Daoy (cell line): ENCODE measurements at places on chromosomes 13 and 19. TPM values are rescaled to one million over a fixed set of nuclear protein-coding genes. Genes with fewer than 3 reads are reported as not detected.

DNA sequence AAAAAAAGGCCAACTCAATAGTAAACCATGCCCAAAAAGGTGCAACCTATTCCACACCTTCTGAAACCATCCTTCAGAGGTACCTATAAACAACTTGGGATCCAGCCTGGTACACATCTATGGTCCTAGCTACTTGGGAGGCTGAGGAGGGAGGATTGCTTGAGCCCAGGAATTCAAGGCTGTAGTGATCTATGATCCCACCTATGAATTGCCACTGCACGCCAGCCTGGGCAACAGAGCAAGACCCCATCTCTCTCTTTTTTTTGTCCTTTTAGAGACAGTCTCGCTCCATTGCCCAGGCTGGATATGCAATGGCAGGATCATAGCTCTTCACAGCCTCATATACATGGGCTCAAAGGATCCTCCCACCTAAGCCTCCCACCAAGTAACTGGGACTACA, 26.0 kb downstream of the ZSWIM4 start:
- no peak for DNase-seq

- DNase-seq: no peak
These were observed 124.1 kb downstream of the CRYL1 start for GRCh38 chr13:20401531-20401930.

DNA sequence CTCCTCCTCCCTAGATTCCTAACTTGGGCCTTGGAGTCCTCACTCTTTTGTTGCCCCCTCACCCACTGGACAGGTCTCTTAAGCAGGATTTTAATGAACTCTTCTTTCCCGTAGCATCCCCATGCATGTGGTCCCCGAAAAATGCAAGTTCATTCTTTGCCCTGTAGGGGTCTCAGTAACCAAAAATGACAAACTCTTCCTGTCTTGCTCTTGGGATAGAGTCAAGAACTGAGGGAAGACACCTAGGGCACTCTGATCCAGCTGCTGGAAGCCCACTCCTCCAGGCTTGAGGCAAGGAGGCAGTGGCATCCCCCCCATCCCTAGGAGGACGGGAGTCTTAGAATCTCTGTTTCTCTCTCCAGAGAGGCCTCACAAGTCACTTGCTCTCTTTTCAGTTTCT, 987.0 kb downstream of the DIAPH3 start:
- DNase-seq: no peak

DNA sequence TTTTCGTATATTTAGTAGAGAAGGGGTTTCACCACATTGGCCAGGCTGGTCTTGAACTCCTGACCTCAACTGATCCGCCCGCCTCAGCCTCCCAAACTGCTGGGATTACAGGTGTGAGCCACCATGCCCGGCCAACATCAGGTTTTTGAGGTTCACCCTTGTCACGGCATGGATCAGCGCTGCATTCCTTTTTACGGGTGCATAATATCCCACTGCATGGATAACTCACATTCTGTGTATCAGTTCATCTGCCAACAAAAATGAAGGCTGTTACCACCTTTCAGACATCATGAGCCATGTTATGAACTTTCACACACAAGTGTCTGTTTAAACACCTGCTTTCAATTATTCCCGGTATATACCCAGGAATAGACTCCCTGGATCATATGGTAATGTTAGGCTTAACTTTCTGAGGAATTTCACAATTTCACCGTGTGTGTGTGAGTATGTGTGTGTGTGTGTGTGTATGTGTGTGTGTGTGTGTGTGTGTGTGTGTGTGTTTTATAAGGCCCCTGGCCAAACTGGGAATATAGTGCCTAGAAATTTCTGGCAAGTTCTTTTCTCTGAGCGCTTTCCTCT, 52.2 kb downstream of the AP1M1 start:
- DNase-seq: no peak

ONECUT3 gene
- not detected in 2 replicates for total RNA-seq

C1QTNF9B gene
- not detected in 2 replicates for total RNA-seq

NEK3 gene
- total RNA-seq: 17.1 and 17.8 TPM in 2 replicates
